ENCODE measurements at places on chromosomes 7 and 10.

DNA sequence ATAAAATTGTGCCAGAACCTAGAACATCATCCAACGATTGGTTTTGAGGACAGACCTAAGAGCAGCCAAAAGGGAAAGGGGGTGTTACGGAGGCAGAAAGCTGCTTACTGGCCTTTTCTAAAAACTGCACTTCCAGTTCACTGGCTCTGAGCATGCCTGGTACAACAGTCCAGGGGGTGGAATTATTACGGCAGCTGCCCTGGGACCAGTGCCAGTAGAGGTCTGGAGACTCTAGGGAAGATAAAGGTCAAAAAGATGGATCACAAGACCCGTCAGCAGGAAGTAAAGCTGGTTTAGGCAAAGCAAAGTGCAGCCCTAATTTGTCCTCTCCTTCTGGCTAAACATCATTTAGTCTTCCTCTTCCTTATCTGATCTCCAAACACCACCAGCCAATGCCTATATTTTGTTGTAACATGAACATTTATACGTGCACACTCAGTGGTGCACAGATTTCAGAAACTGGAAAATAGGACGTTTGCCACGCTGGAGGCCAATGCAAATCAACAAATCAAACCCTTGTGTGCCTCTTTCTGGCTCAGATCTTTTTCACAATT, 216.4 kb upstream of the DPP6 start:
- no peak for DNase-seq

DNA sequence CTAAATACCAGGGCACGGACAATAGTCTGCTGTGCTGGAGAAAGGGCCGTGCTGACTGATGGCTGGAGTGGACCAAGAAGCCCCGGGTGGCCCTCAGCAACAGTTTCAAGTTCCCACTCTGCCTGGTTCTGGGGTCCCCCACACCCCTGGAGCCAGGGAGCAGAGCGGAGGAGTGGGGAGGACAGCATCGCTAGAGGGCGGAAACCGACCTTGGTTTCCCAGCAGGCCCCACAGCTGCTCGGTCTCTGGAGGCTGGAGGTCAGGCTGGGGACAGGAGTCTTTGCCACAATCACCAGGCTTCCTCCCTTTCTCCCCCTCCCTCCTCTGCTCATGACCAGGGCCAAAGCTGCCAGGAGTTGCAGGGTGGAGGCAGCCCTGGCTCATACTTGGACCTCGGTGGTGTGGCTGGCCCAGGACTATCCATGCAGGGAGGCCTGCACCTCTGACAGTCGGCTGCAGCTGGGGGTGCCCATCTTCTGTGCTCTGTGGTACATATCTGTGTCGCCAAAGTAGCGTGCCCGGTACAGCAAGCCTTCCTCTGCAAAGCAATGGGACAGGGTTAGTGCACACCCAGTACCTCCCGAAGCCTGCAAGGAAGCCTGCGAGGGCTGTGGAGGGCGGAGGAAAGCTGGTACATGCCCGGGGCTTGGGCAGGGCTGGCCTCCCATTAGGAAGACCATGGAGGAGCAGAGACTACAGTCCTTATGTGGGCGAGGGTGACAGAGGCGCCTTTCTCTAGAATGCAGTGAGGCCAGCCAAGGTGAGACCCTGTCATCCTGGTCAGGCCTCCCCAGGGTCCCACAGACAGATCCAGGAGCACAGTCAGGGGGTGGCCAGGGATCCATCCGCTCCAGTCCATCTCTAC, 19.1 kb downstream of the DNAJB12 start:
- peak; percentile 34 for DNase-seq

DNA sequence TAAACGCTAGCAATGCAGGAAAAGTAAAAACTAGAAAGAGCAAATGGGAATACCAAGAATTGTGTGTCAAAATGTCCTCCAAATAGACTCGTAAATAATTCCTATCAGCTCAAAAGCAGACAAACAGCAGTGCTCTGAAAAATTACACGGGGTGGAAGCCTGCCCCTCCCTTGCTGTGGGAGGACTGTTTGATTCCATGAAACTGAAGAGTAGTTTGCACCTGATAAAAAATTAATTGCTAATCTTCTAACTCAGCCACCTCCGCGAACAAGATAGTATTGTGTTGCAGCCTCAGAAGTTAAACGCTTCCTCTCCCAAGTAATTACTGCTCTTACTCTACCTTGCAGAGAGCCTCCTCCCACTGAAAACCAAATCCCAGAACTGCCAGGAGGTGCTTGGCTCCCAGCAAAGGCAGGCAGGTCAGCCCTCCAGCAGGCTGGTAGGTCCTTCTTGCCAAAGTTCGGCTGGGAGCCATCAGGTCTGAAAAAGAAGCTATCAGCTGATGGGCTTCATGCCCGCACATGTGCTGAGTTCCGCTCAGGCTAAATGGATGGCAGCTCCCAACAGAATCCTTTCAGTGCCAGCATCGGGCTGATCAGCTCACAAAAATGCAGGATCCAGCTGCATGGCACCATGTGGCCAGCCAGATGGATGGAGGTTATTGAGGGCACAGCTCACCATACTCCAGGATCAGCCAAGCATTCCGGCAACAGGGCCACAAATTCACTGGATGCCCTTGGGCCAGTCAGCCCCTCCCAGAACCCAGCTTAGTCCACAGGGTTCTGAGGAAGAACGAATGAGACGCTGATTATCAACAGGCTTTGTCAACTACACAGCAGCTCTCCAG, 37.1 kb downstream of the MAD1L1 start:
- no peak for DNase-seq

DNA sequence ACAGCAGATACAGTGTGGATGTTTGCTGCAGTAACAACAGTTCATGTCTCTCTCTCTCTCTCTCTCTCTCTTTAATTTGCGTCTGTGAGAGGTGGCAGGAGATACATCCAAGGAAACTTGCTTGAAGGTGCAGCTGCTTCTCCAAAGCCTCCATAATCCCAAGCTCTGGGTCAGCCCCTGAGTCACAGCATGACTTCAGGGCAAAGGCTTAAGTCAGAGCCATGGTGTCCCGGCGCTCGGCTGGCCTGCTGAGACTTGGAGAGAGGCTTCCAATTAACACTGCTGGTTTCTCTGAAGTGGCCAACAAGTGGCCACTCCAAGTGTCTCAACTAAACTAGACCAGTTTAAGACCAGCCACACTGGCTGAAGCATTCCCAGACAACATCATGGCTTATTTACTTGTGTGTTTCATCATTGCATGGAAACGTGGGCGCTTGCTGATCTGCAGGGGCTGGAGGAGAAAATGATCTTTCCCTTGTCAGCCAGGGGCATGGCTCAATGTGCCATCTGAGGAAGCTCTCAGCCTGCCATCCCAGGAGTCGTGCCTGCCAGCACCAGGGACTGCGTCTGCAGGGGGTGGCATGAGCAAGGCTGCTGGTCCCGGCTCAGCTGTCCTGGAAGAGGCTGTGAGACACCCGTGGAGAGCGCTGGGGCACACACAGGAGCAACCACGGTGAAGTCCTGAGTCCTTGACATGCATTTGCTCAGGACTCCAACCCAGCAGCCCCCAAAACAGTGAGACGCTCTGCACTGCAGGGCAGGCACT, 254.2 kb downstream of the COBL start:
- DNase-seq: no peak

DNA sequence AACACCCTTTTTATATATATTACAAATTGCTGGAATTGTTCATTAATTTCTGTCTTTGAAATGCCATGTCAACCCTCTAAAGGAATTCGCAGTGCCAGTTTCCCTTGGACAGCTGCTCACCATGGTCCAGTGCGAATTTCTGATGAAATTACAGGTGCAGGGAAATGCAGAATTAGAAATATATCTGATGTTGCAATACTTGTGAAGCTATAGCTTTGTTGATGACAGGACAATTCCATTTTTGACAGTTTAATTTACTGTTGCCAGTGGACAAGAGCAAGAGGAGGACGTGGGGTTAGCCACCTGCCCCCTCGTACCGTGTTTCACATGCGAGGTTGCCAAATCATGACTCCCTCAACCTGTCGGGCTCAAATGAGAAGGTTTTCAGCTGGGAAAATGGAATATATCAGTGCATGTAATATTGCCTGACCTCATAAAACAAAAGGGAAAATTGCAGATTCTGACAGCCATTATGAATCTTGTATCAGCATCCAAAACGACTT, 140.6 kb downstream of the MGMT start:
- no peak for DNase-seq

DNA sequence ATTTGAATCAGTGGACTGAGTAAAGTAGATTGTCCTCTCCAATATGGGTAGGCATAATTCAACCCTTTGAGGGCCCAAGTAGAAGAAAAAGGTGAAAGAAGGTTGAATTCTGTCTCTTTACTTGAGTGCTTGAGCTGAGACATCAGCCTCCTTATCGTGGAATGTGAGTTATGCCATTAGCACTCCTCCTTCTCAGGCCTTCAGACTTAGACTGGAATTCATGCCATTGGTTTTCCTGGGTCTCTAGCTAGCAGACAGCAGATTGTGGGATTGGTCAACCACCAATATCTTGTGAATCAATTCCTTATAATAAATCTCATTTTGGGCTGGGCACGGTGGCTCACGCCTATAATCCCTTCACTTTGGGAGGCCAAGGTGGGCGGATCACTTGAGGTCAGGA, 89.2 kb downstream of the CUL2 start:
- no peak for DNase-seq
